ENCODE measurements at places on chromosomes 11 and 22.

DNA sequence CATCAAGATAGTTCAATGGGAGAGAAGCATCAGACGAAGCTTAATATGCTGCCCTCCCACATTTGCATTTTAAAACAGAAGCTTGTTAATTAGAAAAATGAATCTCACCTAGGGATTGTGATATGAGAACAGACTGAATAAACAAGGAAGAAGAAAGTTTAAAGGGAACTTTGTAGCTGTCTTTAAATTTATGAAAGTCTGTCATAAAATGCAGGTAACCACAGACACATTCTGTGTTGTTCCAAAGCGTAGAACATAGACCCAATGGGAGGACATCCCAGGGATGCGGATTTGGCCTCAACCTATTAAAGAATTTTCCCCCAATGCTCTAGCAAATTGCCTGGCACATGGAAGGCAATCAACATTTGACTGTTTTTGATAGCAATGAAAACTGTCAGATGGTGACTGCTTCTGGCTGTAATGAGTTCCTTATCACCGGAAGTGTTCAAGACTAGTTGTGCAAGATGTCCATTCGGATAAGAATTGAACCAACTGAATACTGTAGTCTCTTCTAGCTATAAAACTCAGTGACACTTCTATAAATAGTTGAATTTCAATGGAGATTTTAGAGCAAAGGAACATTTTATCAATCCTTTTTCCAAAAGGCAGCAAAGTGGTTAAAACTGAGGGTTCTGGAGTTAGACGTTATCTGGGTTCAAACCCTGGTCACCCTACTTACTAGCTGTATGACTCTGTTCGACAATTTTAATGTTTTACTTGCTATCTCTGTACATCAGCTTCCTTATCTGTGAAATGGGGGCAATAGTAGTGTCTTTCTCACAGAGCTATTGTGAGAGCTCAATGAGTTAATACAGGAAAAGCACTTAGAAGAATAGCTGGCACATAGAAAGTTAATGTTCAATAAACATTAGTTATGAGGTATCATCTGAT lies 64.9 kb downstream of the LIF start:
- no peak for DNase-seq

- DNase-seq, result no peak
These were observed 43.3 kb downstream of the USP35 start for GRCh38 chr11:78231962-78232501.

- DNase-seq, result no peak
These were observed 111.3 kb upstream of the PAX6 start for GRCh38 chr11:31922450-31922849.

- no peak for DNase-seq
These were observed 138.1 kb upstream of the E2F8 start for GRCh38 chr11:19378814-19379213.

- DNase-seq, result peak; percentile 70
These were observed 631 bp downstream of the PHF21A start for GRCh38 chr11:46120346-46121300.

DNA sequence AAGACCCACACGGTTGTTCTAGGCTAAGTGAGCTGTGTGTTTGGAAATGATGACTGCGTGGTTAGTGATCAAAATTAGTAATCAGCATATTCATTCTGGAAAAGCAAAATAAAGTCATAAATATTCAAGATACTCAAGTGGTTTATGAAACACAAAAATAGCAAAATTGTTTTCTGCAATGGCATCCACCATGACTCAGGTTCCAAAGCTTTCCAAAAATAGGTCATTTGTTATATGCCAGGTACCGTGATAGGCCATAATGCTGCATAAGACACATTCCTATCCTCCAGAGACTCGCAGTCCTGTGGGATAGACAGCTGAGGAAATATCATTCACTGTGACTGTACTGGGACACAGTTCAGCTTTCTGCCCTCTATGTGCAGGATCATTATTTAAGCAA lies 2.4 kb upstream of the ATL3 start:
- DNase-seq, result no peak

Data from amygdala (tissue), 56 donors.